ENCODE measurements at places on chromosomes 4 and X.

DNA sequence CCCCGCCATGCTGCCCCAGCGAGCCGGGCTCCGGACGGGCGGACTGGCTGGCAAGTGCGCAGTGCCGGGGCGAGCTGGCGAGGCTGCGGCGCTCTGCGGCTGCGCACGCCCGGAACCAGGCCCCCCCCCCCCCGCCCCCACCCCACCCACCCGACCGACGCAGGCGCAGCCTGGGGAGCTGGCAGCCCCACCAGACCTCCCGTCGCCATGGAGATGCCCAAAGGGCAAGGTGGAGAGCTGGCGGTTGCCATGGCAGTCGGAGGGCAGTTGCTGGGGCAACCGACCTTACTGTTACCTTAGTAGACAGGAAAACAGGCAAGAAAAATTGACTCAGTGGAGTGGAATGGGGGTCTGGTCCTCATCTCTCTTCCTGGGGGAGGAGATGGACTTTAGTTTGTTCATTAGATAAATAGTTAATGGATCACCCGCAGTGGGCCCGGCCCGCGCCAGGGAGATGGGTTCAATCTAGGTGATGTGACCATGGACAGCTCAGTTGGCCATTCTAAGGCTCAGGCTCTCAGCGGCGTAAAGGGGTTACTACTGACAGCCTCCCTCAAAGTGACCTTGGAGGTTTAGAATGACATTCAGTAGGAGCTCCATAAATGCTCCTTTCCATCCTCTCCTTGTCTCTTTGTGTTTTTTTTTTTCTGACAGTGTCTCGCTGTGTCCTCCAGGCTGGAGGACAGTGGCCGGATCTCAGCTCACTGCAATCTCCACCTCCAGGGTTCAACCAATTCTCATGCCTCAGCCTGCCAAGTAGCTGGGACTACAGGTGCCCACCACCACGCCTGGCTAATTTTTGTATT is at the start of gene PCSK1N:
Gene PCSK1N (minus strand): TSS at position 87 of the 806 bp plus-strand sequence. CDS start 78 bp downstream, at position 9.
- peaks cover 46% of the 10 kb centered on the region for H3K27me3 ChIP-seq
- H3K4me3 ChIP-seq: peak within 1 kb of the TSS; percentile 73
- no peak for DNase-seq
- peaks cover 20% of the 10 kb centered on the region for H3K4me1 ChIP-seq
- no peak within 1 kb of the TSS for H3K27ac ChIP-seq

DNA sequence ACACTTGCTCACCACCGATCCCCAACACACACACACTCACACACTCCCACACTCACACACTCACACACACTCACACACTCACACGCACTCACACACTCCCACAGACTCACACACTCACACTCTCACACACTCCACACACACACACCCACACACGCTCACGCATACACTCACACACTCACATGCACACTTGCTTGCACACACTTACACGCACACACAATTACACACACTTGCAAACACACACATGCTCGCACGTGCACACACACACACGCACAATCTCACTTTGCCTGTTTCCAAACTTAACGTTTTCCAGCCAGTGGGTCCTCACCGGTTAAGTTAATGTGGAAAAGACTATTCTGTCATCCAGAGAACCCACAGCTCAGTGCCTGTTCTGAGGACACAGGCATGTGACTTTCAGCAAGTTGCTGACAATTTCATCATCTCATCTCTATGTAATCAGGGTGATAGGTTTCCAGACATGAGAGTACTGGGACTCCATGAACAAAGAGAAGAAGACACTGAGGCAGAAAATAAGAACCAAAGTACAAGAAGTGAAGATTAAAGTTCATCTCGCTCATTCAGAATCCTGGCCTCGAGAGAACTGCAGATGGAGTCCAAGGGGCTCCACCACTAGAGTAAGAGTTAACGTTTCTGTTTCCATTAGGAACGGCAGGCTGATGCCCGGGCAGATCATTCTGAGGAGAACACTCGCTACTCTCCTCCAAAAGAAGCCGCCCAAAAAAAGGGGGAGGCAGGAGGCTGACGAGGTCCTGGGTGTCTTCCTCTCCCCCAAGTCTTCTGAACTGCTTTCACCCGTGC is 153.2 kb upstream of the FRG1 start:
- no peaks in the 10 kb centered on the region for H3K27me3 ChIP-seq
- H3K4me3 ChIP-seq: no peak overlapping the region
- no peaks in the 10 kb centered on the region for H3K4me1 ChIP-seq
- H3K36me3 ChIP-seq: no peaks in the 10 kb centered on the region
- DNase-seq: no peak
- no peak overlapping the region for H3K27ac ChIP-seq

GRCh38 chr4:87895964-87896621 is 63.3 kb downstream of the MEPE start:
- no peak overlapping the region for H3K4me3 ChIP-seq
- H3K4me1 ChIP-seq: peaks cover 15% of the 10 kb centered on the region
- H3K27me3 ChIP-seq: no peaks in the 10 kb centered on the region

DNA sequence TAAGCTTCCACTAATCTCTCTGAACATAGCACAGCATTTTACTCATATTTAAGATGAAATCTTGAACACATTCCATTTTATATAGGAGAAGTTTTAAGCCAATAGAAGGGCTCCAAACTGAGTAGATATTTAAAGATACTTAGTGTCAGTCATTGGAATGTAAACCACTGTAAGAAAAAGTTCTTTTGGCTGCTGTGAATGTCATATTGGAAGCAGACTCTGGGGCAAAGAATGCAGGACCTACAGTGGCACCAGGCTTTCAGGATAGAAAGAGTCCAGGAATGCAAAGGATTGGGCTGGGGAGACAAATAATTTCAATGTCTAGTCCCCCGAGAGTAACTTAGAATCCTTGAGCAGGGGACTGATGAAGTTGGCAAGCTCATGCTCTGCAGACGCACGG is 1047.7 kb downstream of the STIM2 start:
- no peaks in the 10 kb centered on the region for H3K4me1 ChIP-seq
- H3K27ac ChIP-seq: no peak overlapping the region
- no peak for DNase-seq
- H3K36me3 ChIP-seq: no peaks in the 10 kb centered on the region
- H3K4me3 ChIP-seq: no peak overlapping the region
- no peaks in the 10 kb centered on the region for H3K27me3 ChIP-seq

DNA sequence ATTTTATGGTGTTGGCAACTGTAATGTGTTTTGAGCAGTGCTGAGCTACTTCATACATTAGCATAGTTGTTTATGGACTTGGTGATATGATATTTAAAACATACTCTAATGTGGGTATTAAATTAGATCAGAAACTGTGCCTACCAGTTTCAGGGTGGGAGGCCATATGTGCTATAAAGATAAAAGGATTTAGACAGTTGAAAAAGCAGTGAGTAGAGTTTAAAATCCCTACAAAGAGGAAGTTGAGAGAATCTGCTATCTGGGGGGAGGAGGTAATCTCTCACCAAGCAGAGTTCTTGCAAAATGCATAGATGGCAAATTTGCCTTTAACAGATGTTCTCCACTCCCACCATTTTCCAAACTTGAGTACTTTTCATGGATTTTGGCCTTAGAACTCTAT is 154.5 kb downstream of the SPOCK3 start:
- peaks cover 1% of the 10 kb centered on the region for H3K27me3 ChIP-seq
- no peak overlapping the region for H3K27ac ChIP-seq
- peaks cover 2% of the 10 kb centered on the region for H3K4me1 ChIP-seq
- H3K36me3 ChIP-seq: no peaks in the 10 kb centered on the region

DNA sequence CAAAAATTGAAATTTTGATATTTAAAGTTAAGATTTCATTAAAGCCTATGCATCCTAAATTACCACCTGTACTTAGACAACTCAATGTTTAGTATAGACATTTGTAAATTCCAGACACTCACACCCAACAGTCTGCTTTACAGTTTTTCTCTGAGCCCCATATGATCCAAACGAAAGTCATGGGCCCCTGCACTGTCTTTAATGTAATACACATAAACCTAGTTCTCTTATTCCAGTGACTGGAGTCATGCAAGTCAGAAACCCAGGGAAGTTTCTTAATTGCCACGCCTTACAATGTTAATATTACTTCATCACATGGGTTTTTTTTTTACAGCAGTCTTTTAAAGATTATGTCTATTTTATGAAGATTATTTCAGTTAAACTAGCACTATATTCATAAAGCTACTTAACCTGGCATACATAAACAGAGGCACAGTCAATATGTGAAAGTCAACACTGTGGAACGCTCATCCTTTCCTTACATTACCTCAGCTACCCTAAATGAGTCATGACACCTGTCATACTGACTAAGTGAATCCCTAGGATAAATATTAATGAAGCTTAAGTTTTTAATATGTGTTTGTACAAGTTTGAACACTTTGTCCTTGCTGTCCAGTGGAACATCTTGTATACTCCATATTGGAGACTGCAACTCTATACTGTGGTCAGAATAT is 67.7 kb upstream of the H2AZ1 start:
- no peak overlapping the region for H3K4me3 ChIP-seq
- no peak for DNase-seq
- H3K27me3 ChIP-seq: peaks cover 2% of the 10 kb centered on the region
- no peak overlapping the region for H3K27ac ChIP-seq
- H3K36me3 ChIP-seq: no peaks in the 10 kb centered on the region

DNA sequence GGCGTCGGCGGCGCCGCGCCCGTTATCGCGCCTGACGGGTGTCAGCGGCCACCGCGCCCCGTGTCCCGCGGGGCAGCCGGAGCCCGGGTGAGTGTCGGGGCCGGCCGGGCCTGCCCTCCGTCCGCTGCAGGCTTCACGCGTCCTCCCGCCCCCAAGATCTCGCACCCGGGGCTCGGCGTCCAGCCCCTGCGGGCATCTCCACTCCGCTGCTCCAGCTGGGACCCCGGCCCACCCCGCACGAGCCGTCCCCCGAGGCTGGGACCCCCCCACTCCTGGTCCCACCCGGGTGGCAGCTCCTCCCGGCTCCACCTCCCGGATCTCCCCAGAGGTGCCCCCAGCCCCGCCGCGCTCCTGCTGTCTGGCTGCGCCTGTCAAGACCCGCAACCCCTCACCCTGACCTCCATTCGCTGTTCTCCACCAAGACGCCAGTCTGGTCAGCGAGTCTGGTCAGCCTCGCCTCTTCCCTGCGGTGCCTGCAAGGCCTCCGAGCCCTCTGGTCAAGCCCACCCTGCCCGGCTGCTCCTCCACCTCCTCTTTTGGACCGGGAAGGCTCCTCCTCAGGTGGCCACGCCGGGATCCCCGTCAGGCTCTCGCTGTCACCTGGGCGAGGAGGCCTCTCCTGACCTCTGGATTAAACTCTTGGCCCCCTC is 66.0 kb upstream of the NKX1-1 start:
- no peak overlapping the region for H3K27ac ChIP-seq
- H3K27me3 ChIP-seq: peaks cover 15% of the 10 kb centered on the region
- no peaks in the 10 kb centered on the region for H3K4me1 ChIP-seq
- no peaks in the 10 kb centered on the region for H3K36me3 ChIP-seq
- peak; percentile 36 for DNase-seq

GRCh38 chr4:123913598-123913997 is 517.0 kb downstream of the SPRY1 start:
- H3K27me3 ChIP-seq: no peaks in the 10 kb centered on the region
- H3K36me3 ChIP-seq: no peaks in the 10 kb centered on the region
- H3K4me3 ChIP-seq: no peak overlapping the region
- no peak overlapping the region for H3K27ac ChIP-seq
- peaks cover 4% of the 10 kb centered on the region for H3K4me1 ChIP-seq

GRCh38 chr4:8033067-8033755 is 93.5 kb upstream of the AFAP1 start:
- H3K4me3 ChIP-seq: no peak overlapping the region
- H3K27me3 ChIP-seq: peaks cover 3% of the 10 kb centered on the region
- H3K4me1 ChIP-seq: peaks cover 3% of the 10 kb centered on the region
- no peaks in the 10 kb centered on the region for H3K36me3 ChIP-seq
- H3K27ac ChIP-seq: no peak overlapping the region
- no peak for DNase-seq

DNA sequence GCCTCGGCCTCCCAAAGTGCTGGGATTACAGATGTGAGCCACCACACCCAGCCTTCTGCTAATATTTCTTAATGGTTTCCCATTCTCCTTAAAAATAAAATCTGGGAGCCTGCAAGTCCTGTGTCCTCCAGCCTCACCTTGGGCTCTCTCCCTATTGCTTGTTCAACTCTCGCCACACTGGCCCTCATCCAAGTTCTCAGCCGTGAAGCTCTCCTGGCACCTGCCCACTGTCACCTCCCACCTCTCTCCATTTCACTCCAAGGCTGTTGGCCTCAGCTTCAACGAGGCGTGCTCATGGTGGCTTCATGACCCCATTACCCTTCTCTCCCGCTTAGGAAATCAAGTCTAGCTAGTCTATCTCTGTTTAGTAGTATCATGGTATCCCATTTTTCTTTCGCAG is 9.5 kb upstream of the ETNPPL start:
- H3K36me3 ChIP-seq: no peaks in the 10 kb centered on the region
- no peak for DNase-seq
- H3K4me3 ChIP-seq: no peak overlapping the region
- H3K27ac ChIP-seq: no peak overlapping the region
- no peaks in the 10 kb centered on the region for H3K4me1 ChIP-seq

- no peaks in the 10 kb centered on the region for H3K27me3 ChIP-seq
- no peak overlapping the region for H3K27ac ChIP-seq
- no peaks in the 10 kb centered on the region for H3K4me1 ChIP-seq
- H3K36me3 ChIP-seq: peaks cover 36% of the 10 kb centered on the region
Observed at GRCh38 chr4:184636144-184636543, 13.1 kb downstream of the CASP3 start.

- H3K4me1 ChIP-seq: peaks cover 5% of the 10 kb centered on the region
- H3K27ac ChIP-seq: no peak overlapping the region
- no peak overlapping the region for H3K4me3 ChIP-seq
- peaks cover 23% of the 10 kb centered on the region for H3K36me3 ChIP-seq
- DNase-seq: no peak
- no peaks in the 10 kb centered on the region for H3K27me3 ChIP-seq
Observed at GRCh38 chr4:184641451-184641850, 7.8 kb downstream of the CASP3 start.

DNA sequence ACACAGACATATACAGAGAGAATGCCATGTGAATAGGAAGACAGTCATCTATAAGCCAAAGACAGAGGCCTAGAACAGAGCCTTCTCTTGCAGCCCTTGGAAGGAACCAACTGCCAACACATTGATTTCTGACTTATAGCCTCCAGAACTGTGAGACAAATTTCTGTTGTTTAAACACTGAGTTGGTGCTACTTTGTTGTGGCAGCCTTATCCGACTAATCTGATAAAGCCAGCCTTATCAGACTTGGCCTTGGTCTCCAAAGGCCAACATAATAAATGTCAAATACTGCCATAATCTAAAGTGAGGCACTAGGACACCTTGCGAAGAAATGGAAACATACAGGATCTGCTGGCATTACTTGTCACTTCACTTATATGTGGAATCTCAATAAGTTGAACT is 24.3 kb upstream of the PRDX4 start:
- DNase-seq: no peak
- no peaks in the 10 kb centered on the region for H3K36me3 ChIP-seq
- no peaks in the 10 kb centered on the region for H3K27me3 ChIP-seq
- H3K4me1 ChIP-seq: no peaks in the 10 kb centered on the region
- H3K27ac ChIP-seq: no peak overlapping the region

DNA sequence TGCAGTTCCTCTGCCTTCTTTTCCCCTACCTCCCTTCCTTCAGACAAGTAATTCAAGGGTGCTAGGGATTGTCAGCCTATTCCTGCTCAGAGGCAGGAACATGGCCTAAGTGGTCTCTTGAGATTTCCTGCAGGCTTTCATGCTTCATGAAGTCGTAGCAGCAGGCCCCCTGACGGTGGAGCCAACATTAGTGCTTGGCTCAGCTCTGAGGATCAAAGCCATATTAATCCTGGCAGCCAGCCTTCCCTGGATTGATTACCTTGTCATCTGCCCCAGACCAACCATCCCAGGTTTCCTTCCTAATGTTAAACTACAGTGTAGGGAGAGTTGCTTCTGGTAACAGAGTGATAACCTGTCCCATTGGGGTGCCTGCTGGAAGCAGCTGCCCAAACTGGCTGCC is 84.1 kb downstream of the SLC16A2 start:
- H3K36me3 ChIP-seq: no peaks in the 10 kb centered on the region
- H3K27me3 ChIP-seq: no peaks in the 10 kb centered on the region
